ENCODE measurements at places on chromosomes 5 and 9.

DNA sequence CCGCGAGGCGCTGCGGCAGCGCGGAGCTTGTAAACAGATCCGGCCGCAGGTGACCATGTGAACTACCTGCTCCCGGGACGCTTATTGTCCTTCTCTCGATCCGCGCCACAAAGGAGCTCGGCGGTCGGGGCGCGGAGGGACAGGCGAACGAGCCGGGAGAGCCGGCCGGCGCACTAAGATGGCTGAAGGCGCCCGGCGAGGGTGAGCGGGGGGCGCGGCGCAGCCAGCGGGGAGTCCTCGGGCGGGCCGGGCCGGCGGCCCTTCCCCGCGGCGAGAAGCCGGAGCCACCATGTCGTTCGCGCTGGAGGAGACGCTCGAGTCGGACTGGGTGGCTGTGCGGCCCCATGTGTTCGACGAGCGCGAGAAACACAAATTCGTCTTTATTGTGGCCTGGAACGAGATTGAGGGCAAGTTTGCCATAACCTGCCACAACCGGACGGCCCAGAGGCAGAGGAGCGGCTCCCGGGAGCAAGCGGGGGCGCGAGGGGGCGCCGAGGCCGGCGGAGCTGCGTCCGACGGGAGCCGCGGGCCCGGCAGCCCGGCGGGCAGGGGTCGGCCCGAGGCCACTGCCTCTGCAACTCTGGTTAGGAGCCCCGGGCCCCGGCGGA, 535 bp downstream of the JMY start:
- no peak for DNase-seq

DNA sequence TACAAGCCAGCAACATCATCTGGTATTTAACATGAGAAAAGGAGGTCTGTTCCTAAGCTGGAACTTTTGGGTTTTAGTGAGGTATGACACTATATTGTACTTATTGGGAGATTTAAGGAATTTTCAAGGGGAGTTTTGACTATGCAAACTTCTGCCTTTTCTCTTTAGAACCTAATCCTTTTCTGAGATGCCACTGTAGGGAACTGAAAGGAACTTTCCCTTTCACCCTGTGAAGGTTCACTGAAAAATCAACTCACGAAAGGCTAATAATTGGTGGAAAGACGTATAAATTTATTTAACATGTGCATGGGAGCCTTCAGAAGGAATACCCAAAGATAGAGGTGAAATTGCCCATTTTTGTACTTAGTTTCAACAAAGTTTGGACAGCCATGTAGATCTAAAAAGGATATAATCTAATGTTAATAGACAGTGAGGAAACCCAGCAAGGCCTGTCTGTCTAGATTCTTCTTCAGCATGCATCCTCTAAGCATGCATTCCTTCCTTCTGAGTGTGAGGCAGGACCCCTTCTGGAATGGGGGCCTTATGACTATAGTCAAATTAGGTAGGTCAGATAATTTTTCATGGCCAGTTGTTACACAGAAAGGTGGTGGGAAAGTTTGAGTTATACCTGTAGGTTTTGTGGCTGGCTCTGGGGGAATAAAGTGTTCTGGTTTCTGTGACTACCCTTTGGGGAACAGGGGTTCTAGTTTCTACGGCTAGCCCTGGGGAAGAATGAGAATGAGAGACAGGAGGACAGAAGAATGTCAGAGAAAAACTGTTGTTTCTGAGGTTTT, 200.3 kb downstream of the C9orf152 start:
- no peak for DNase-seq

DNA sequence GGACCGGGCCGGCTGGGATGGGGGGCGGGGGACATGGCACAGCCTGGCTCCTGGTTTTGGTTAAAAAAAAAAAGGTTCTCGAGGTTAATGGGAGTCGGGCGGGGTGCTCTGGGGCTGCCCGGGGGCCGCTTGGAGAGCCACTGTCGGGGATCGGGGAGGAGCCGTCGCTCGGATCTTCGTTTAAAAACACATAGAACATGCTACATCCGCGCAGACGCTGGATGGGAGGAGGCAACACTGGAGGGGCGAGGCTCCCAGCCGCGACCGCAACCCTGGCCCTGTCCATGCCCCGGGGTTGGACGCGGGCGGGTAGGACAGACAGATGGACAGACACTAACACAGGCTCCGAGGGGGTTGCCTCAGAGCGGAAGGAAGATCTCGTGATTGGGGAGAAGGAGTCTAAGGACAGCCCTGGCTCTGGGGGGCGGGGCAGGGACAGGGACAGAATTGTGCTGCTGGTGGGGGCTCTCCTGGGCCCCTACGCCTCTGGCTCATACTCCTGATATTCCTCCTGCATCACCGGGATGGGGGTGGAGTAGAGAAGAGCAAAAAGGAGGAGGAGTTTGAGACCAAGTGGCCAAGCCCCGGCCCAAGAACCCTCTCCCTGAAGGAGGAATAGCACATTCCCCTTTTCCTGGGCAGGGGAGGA, 9.9 kb downstream of the SNCB start:
- no peak for DNase-seq

- no peak for DNase-seq
Observed at GRCh38 chr9:116162241-116162781, 8.7 kb downstream of the PAPPA start.
